ENCODE measurements at places on chromosomes 5 and 9.

- DNase-seq: peak; percentile 56
Observed at GRCh38 chr5:32173267-32174010, 680 bp downstream of the GOLPH3 start.

DNA sequence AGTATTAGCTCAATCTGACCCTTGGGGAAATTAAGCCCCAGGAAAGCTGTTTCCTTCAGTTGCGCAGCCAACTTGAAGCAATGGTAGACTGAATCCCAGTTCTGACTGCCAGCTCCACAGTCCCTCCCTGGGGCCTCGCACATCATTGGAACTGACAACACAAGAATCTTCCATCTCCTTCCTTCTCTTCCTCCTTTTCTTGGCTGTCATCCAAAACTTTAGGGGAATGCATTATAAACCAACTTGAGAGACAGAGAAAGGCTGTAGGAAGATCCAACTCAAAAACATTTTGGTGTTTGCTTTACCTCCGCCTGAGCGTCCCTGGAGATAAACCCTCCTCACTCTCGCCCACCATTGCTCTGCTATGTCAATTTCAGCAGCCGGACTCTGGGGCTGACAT, 16.6 kb downstream of the KCNIP1 start:
- DNase-seq: no peak

DNA sequence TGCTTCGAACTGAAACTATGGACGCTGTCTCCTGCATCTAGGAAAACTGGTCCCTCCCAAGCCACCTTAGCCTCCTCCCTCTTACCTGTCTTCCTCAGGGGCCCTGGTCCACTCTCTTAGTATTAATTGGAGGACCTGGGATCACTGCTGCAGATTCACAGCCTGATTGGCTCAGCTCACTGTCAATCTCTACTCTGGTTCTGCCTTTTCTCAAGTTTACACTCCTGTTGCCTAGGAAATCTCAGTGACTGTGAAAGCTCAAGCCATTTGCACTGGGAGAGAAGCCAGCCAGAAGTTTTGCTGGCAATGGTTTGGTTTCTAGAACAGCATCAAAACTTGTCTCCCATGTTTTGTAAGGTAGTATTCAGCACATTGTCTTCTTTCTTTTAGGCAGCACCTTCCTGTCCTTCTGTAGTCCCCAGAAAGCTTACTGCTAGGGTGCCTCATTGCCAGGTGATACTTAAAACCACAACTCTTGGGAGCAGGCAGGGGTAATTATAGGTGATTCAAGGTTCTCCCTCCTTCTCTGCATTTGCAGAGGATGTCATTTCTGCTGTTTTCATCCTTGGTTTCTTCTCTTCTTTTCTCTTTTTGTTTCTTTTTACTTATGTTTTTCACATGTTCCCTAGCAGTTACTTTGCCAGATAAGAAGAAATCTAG, at the start of gene CAPSL:
Gene CAPSL, minus strand, starts transcription at position 55 of the 660 bp plus-strand sequence. CDS start 17,502 bp downstream, outside the sequence.
- peak; percentile 32 for DNase-seq

GRCh38 chr9:136175616-136176197, 29.2 kb downstream of the LHX3 start:
- DNase-seq: no peak

- no peak for DNase-seq
Observed at GRCh38 chr5:105504-106070, 13.6 kb downstream of the PLEKHG4B start.

GRCh38 chr5:118040496-118040895, 947.9 kb downstream of the DTWD2 start:
- no peak for DNase-seq

DNA sequence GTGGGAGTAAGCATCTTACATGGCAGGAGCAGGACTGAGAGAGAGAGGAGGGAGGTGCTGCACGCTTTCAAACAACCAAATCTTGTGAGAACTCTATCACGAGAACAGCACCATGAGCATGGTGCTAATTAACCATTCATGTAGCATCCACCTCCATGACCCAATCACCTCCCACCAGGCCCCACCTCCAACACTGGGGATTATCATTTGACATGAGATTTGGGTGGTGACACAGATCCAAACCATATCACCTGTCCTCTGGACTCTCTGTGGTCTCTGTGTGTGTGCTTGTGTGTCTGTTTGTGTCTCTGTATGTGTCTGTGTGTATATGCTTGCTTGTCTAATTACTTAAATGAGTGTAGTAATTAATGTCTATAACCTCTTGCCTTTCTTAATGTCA, 31.1 kb downstream of the SEC61B start:
- DNase-seq: no peak

- no peak for DNase-seq
Observed at GRCh38 chr5:125323613-125324012, 577.2 kb upstream of the ZNF608 start.

GRCh38 chr9:69645488-69645887, 26.7 kb downstream of the APBA1 start:
- DNase-seq: no peak

GRCh38 chr9:83424831-83425230, 113.4 kb downstream of the FRMD3 start:
- no peak for DNase-seq

DNA sequence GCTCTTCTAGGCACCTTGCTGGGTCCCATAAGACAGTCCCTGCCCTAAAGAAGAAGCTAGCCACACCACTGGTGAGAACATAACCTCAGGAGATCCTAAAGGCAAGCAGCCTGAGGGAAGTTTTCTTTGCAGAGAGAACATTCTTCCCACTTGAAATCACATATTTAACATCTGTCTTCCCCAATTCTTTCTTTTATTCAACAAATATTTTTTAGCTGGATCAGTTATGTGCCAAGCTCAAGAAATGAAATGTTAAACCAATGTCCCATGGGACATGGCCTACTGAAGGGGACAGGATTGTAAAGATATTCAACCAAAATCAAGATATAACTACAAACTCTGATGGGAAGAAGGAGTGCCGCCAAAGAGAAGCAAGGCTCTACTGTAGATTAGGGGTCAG, 36.5 kb downstream of the FOXI1 start:
- DNase-seq: no peak

GRCh38 chr5:62138607-62139006, 167.4 kb upstream of the KIF2A start:
- DNase-seq: no peak

GRCh38 chr9:75121914-75122558, 33.7 kb downstream of the OSTF1 start:
- no peak for DNase-seq

- no peak for DNase-seq
Observed at GRCh38 chr9:75615284-75615683, 275.2 kb upstream of the PCSK5 start.

- DNase-seq: peak; percentile 26
Observed at GRCh38 chr5:139207297-139208000, 9.3 kb upstream of the SIL1 start.

DNA sequence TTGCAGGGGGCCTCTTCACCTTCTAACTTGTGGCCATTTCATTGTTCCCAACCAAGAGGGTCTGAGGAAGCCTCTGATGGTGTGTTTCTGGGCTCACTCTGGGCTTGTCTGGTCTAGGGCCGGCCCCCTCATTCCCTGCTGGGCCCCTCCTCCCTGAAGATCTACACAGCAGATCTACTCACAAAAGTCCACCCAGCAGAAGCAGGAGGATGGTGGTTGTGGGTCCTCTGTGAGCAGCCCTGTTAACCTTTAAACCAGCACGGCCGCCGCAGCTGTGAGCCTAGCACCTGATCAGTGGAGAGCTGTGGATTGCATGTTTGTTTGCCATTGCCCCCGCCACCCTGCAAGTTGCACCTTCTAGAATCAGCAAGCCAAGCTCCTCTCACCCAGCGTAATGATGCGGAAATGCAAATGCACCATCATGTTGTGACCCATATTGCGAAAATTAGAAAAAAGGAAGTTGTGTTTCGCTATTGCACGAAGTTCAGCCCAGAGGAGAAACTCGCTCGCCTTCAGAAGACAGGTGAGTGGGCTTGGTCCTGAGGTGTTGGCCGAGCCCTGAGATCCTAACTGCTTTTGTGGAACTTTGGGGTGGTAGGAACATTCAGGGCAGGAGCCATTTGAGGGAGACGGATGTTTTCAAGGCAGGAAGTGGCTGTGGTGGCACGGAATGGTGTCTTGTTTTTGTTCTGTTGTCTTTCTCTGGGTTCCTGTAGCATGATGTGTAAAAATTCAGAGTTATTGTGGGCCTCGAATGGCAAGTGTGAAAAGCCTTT, 16.7 kb downstream of the FGD3 start:
- DNase-seq: peak; percentile 87

GRCh38 chr5:87421307-87421706, 8.6 kb upstream of the CCNH start:
- no peak for DNase-seq

- DNase-seq: peak; percentile 76
Observed at GRCh38 chr5:138953387-138954256, 78.5 kb upstream of the LRRTM2 start.

DNA sequence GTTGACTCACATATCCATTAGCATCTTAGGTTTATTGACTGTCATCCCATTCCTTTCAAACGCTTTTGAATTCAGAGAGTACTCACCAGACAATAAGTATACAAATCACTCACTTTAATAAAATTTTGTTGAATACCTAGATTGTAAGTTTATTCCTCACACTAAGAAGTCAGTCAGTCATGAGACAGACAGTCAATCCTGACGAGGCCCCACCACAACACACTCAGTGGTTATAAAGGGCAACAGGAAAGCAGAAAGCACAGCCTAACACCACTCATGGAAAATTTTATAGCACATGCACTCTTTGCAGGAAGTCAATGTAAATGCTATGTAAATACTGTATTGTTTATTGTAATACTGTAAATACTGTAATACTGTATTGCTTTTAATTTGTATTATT, 176.3 kb upstream of the PTGER4 start:
- DNase-seq: peak; percentile 52

DNA sequence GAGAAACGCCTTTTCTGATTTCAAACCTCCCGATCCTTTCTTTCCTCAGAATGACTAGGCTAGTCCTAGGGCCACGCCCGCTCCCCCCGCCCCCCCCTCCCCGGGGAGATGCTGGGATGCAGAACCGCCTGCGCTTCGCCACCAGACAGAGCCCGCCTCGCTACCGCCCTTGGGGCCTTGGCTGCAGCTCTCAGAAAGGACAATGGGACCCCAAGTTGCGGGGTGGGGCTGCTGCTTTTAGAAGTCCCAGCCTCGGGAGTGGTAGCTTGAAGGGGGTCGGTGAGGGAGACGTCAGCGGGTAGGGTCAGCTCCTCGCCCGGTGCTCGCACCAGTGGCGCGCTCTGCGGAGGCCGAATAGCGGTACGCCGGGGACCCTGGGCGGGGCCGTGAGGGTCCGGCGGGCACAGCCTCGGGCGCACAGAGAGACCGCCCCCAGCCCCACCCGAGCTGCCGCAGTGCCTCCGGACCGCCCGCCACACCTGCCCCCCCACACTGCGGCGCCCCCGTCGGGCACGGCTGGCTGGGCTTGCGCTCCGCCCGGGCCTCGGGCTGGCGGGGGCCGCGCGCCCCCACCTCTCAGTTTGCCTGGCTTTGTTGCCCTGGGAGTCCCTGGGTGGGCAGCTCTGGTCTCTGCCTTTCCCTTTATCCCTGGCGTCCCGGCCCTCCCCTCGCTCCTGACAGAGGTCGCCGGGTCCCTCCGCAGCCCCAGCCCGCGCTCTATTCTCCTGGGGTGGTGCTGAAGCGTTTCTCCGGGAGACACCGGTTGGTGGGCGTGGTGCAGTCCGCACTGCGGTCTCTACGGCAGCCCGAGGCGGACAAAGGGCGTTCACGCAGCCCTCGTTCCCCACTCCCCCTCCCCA, 1.2 kb downstream of the MAP1B start:
- DNase-seq: no peak

DNA sequence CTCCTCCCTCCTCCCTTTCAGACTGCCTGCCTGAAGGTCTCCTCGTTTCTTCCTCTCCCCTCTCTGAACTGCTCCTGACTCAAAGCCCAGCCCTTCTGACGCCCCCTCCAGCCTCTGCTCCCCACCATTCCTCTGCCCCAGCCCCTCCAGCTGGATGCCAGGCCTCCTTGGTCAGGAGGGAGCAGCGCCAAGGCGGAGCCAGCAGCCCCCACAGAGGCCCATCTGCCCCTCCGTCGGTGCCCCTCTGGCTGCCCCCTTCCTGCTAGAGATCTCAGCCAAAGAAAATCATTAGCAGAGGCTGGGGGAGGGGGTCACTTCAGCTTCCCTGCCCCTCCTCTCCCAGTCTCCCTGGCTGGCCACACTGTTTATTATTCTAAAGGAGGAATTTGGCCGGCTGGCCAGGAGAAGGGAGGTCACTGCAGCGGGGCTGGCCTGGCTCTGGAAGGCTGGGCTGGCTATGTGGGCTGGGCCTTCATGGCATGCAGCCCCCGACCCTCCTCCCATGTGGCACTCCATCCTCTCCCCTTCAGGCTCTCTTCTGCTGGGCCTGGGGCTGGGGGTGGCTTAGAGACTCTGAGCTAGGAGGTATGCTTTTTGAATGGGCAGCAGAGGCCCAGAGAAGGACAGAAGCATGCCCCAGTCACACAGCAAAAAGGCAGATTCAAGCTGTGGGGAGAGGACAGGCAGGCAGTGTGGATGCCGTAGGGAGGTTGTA, 16.9 kb downstream of the PDGFRB start:
- no peak for DNase-seq

- peak; percentile 53 for DNase-seq
Observed at GRCh38 chr9:33466565-33467495, 6.9 kb downstream of the NOL6 start.

- no peak for DNase-seq
Observed at GRCh38 chr5:80184235-80185023, 71.4 kb downstream of the SERINC5 start.

- DNase-seq: no peak
Observed at GRCh38 chr5:154840435-154841272, 9.7 kb downstream of the FAXDC2 start.

DNA sequence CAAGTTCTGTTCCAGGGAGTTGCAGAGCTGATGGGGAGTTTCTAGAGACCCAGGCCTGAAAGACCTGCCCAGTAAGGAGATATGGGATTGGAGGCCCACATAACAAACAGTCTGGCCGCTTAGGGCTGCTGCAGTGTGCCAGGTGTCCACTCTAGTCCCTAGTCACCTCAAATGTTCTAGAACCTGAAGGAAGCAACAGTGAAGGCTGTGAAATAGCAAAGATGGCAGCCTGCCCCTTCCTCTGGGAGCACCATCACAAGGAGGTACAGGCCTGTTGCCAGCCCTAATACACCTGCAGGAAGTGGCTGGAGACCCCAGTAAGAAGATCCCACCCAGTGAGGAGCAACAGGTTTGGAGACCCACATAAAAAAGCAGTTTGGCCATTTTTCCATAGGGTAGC, 783.8 kb upstream of the EDIL3 start:
- DNase-seq: no peak

DNA sequence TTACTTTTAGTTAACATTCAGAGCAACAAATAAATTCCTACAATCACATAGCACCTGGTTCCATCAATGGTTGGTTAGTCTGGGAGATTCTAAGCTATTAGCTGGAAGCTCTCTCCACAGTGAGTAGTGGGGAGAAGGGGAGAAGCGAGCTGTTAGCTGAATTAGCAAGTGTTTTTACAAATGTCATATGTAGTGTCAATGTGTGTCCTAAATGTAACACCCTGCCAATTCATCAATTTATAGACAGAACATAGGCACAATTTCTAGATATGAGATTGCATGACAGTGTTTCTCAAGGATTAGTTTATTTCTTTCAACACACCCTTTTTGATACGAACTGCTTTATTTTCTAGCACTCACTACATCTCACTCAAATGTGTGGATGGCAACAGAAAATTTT, 349.0 kb downstream of the PDE4D start:
- DNase-seq: no peak

All from inflammatory macrophage (primary cell).